ENCODE measurements at places on chromosomes 4 and X. TPM values are rescaled to one million over a fixed set of nuclear protein-coding genes. Genes with fewer than 3 reads are reported as not detected.

GRCh38 chrX:17559728-17560379 is 177.4 kb upstream of the SCML1 start:
- H3K4me3 ChIP-seq = no peak overlapping the region
- H3K27me3 ChIP-seq = no peaks in the 10 kb centered on the region
- no peak overlapping the region for H3K27ac ChIP-seq
- H3K36me3 ChIP-seq = no peaks in the 10 kb centered on the region
- no peaks in the 10 kb centered on the region for H3K4me1 ChIP-seq

DNA sequence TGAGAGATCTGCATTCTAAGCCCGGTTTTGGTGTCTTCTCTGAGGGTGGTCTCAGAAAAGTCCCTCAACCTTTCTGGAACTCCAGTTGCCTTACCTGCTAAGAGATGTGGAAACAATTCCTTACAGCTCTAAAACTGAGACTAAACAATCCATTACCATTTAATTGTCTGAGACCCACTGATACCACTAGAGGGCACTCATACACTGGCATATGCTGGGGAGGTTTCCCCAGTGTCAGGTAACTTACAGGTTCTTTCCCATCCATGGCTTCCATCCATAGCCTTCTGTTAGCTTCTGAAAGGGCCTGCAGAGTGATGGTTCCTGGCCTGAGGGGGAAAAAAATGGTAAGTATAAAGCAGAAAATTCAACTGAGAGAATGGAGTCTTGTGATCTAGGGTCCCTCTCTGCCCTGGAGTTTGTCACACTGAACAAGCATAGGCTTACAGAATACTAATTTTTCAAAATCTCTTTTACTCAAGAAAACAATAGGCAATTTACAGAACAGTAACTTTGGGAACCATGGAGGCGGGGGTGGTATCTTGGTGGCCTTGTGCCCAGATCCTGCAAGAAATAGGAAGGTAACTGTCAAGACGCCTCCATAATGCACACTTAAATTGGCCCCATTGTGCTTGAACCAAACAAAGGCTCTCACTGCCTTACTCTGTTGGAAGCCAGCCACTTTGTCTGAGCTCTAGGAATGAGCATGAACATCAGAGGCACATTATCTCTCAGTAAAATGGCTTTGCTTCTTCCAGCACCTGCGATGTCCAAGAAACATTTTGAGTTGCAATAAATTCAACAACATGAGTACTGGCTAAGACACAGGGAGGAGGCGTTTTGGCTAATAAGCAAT is 236.1 kb downstream of the OPHN1 start:
- H3K27ac ChIP-seq = no peak overlapping the region
- no peaks in the 10 kb centered on the region for H3K27me3 ChIP-seq
- no peak for DNase-seq
- no peak overlapping the region for H3K4me3 ChIP-seq

Gene WNK3
- total RNA-seq = 0.47 TPM

Gene NLGN4X
- total RNA-seq = 3.6 TPM

Gene AMER1
- 3.6 TPM for total RNA-seq

DNA sequence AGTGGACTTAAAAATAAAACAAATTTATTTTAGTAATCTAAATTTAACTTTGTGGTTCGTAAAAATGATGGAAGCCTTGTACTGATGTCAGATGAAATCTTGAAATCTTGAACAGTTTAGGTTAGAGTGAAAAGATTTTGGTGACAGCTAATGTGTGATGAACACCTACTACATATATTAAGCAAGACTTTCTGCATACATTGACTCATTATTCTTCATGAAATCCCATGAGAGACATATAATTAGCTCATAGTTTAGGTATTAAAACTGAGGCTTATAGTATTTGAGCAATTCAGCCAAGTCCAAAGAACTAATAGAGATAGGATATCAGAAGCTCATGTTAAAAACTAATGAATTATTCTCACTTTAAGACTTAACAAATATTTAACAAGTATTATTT is 66.9 kb upstream of the PCDH7 start:
- no peaks in the 10 kb centered on the region for H3K4me1 ChIP-seq
- H3K27me3 ChIP-seq = no peaks in the 10 kb centered on the region

DNA sequence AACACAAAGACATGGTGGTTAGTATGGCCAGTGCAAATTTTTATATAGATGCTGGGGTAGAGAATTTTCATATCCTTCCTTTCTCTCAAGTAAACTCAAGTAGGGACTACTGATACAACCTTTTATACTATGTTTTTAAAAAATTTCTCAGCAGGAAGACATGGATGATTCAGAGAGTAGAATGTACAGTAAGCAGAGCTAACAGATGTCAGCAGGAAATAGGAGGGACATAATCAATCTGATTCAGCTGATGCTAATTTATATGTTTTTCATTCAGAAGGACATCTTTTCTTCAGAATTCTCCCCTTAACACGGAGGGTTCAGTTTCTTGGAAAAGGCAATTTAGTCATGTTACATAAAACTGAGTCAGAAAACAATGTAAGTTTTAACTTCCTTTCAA is 95.4 kb downstream of the GRIA2 start:
- no peak for DNase-seq
- no peak overlapping the region for H3K4me3 ChIP-seq
- no peaks in the 10 kb centered on the region for H3K27me3 ChIP-seq

Gene TMEM31
- total RNA-seq = not detected
